Stimulated activated CD4-positive, alpha-beta T cell treated with anti-CD3 and anti-CD28 coated beads, Interleukin-2, amount 100 ng/mL, for 48 hours (primary cell): ENCODE measurements at places on chromosomes 13 and 19.

- DNase-seq: no peak
Measured at GRCh38 chr19:48397263-48398101, 4.0 kb downstream of the GRIN2D start.

DNA sequence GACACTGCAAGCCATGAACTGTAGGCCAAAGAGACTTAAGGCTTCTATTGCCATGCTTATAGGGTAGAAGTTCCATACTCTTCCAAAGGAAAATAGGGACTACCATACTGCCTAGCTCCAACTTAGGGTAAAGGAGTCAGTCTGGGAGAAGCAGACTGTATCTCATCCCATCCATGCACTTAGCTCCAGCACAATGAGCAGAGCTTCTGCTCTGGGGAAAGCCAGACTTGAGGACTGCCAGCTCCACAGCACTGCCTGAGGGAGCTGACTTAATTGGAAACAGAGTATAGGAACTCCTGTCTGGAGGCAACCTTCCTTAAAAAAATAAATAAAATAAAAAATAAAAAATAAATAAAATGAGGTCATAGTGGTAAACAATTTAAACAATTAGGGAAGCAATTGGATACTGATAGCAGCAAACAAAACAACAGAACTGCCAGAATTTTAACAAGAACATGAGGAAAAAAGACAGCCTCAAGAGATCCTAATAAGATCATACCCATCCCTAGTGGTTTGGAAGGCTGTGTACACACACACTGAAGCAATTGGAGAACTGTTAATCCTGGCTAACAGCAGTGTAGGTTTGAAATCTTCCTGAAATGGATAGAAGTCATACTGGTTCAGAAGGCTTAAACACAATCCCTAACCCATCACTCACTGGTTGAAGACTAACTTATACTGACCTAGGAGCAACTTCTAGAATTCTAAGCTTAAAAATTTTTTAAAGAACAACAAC is 550.1 kb downstream of the TBC1D4 start:
- no peak for DNase-seq

DNA sequence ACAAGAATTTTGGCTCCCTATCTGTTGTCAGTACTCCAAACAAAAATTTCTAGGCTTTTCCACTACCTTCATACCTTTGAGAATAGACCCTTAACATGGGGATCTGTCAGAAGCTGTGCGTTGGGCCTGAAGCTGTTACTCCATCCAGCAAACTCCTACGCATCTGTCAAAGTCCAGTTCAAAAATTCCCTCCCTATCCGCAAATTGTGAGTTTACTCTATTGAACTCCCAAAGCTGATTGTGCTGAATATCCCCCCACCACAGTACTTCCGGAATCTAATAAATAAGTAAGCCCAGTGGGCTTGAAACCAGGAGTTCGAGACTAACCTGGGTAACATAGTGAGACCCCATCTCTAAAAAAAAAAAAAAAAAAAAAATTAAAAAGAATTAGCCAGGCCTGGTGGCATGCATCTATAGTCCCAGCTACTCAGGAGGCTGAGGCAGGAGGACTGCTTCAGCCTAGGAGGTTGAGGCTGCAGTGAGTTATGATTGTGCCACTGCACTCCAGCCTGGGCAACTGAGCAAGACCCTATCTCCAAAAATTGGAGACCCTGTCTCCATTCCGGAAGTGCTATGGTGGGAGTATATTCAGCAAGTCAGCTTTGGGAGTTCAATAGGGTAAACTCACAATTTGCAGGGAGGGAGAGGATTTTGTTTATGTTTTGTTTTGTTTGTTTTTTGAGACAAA is 930 bp upstream of the FBN3 start:
- no peak for DNase-seq

GRCh38 chr13:23871616-23872220 is 17.5 kb downstream of the MIPEP start:
- DNase-seq: no peak

- no peak for DNase-seq
Measured at GRCh38 chr13:49046519-49046918, 70.8 kb downstream of the FNDC3A start.

GRCh38 chr13:49810567-49811526 is 18.4 kb upstream of the KPNA3 start:
- no peak for DNase-seq

GRCh38 chr13:106197496-106197895 is 338.0 kb downstream of the EFNB2 start:
- no peak for DNase-seq

DNA sequence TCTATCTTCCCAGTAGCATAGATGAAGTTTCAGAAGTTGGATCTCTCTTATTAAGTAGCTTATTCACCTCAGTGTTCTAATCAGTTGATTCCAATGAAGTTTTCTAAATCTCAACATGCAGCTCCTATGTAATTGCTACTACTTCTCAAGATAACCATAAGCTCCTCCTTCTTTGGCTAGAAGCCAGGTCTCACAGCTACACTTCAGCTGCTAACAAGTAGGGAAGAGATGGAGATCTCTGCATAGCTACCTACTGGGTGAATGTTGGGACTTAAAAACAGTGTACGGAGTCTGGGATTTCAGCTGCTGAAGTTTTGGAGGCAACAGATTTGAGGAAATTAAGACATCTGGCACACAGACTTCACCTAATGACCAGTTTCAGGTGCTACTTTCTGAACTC is 661.0 kb downstream of the SLITRK1 start:
- no peak for DNase-seq

DNA sequence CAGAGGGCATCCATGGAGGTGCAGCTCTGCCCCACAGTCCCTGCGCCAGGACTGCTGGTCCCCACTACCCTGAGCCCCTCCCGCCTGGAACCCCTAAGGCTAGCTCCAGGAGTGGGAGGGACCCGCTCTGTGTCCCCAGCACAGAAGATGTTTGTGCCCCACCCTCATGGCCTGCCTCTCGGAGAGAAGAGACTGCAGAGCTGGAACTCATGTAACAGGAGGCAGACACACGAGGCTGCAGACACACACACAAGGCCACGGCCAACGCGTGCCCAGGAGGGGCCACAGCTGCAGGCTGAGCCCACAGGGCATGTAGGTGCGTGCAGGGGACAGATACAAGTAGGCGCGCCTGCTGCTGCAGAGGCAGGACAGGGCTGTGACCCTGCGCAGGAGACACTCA is 10.4 kb upstream of the TMEM86B start:
- no peak for DNase-seq

DNA sequence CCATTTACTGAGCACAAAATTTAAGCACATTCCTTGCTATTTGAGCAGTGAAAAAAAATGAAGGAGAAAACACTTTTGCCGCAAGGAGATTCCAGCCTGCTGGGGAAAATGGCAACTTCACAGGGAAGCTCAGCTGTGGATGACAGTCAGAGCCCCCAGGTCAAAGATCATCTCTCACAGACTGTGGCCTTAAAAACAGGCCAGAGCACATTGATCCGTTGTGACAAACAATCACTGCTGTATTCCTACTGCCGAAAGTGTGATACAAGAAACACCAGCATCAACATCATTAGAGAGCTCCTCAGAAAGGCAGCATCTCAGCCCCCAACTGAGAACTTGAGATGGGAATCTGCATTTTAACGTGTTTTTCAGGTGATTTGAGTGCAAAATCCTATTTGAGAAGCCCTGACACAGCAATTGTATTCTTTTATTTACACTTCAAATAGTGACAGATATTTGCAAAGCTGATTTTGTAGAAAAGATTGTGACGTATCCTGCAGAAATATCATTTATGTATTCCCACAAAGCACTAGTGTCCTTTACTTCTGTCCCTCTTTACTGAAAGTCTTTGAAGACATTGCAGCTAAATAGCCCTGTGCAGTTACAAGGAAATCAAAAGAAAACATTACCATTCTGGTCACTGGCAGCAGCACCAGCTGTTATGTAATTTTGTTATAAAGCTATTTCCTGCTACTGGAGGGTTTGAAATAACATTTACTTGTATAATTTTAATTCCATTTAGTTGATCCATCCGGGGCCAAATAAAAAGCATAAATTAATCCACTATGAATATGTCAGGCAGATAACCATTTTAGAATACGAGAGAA is 652.0 kb downstream of the LIG4 start:
- DNase-seq: no peak

DNA sequence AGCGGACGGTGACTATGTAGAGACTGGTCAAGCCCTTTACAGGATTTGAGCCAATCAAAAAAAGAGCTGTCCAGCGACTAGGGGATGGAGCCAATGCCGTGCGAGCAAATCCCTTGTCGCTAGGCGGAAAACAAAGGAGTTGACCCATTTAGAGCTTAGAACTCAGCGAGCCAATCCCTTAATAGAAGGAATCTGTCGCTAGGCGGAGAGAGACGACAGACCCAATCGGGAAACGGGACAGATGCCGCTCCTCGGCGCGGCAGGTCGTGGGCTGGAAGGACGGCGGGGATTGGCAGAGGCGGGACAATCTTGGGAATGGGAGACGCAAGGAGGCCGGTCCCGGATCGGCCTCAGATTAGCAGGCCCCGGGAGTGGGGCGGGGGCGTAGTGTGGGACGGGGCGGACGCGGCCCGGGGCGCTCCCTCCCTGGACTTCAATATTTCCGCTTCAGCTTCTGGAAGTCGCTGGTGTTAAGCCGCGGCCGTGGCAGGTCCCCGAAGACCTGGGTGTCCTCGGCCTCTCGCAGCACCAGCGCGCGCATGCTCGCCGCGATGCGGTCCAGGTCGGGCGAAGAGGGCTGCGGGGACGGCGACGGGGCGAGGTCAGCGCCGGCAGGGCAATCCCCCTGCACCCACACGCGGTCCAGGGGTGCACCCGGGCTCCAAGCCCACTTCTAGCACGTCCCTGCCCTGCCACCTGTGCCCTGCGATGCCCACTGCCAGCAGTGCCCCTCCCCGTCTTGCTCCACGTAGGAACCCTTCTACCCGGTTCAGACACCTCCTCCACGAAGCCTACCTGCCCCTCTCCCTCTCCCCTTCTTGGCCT is 2.3 kb upstream of the PNKP start:
- peak; percentile 87 for DNase-seq

GRCh38 chr13:35994131-35994966 is 136.8 kb downstream of the DCLK1 start:
- no peak for DNase-seq

DNA sequence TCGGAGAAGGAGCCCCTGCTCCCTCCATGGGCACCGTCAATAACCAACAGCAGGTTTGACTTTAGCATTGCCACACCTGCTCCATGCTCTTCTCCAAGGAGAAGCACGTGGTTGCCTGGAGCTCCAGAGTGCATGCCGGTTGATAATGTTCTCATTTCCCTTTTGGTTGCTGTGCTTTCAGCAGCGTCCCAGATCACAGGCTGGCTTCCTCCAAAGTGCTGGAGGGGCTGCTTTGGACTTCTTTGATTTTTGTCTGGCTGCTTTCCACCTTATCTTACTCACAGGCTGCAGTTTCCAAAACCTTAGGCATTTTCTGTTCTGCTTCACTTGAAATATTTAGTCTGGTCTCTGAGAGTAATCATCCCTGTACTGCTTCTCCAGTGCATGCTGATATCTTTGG is 123.8 kb upstream of the IRS2 start:
- no peak for DNase-seq

GRCh38 chr13:46621792-46622629 is 69.0 kb downstream of the LRCH1 start:
- DNase-seq: no peak

- DNase-seq: no peak
Measured at GRCh38 chr19:48353677-48354076, 10.1 kb downstream of the TMEM143 start.

DNA sequence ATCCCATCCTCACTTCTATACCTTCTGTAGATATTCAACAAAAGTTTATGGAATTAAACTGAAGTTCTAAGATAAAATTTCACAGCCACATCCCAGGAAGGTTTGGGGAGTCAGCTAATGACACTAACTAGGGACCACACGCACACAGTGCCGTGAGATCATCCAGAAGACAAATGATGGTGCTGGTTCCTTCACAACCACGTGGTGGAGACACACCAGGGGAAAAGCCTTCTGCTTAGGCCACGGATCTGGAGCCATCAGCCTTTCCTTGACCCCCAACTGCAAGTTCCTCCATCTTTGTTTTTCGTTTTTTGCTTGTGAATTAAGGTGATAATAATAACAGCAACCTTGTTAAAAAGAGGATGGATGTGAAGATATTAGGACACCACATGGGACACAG is 241.6 kb upstream of the MAB21L1 start:
- no peak for DNase-seq
